NCI-H2227 treated with DMSO at 0.1 percent for 48 hours (cell line): ENCODE measurements at places on chromosomes 1 and 21.

GRCh38 chr21:31623664-31624063 lies 35.8 kb upstream of the SOD1 start:
- no peak for DNase-seq

GRCh38 chr21:27248814-27249213 lies 281.9 kb upstream of the ADAMTS5 start:
- DNase-seq: no peak

DNA sequence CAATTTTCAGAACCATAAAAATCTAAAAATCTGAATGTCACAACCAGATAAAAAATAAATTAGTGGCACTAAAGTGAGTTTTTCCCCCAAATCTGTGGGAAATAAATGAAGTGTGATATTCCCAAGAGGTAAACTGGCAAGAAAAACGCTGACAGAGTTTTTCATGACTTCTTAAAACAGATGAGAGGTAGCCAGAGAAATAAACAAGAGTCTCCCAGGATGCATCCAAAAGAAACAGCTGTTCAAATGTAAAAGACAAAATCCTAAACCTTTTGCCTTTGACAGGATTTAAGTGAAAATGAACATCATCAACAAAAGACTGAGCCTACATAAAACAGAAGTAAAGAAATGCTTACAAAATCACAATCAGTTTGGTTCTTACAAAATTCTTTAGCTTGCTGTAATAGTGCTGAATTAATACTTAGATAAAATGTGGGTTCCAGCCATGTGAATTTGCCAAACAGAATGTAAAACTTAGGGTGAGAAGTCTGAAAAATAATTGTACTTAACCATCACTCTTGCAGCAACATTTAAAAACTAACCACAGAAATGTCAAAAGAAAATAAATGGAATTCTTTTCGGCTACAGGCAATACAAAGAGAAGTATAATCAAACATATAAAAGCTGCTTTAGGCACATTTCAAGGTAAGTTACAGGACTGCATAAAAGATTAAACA lies 133.6 kb downstream of the EIF4G3 start:
- DNase-seq: no peak

DNA sequence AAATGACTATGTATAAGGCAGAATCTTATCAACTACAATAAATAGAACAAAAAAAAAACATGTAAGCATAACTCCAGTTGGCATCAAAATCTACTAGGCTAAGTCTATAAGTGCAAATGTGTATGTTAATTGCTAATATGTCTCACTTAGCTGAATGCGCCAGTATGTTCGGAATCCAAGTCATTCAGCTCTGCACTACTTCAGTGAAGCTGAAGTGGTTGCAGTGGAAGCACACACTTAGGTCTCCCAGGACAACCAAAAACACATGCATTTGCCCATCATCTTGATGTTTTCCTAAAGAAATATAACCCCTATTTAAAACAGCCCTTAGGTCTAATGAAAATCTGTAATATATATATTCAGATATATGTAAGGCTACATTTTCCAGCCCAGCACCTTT lies 41.0 kb upstream of the RGS2 start:
- no peak for DNase-seq

GRCh38 chr1:112141923-112142322 lies 152.5 kb upstream of the KCND3 start:
- no peak for DNase-seq

DNA sequence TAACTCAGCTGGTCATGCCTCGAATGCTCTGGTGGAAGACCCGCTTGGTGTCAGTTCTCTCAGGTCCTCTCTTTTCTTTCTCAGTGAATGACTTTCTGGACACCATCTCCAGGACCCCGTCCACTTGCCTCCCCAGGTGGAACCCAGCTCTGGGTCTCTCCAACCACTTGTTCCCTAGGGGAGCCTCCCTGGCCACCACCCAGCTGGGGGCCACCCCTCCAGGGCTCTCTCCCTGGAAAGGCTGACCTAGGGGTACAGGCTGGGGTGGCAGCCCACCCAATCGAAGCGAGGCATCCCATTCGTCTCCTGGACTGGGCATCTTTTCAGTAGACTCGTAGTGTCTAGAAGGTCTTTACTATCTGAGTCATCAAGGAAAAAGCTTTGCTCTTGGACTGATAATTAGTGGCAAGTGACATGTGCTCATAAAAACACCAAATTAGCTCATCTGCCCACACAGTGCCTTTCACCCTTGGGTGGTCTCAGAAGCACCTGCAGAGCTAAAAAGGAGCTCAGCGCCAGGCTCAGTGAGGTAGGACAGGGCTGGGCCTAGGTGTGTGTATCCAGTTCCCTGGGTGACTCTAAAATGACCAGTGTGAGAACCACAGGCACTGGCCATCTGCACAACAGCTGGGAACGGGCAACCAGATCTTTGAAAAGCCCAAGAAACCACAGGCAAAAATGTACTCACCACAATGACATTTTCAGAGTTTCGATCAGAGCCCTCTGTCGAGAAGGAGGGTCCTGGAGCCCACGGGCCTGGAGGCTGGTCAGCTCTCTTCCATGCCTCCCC lies 2.4 kb upstream of the PDXK start:
- no peak for DNase-seq

DNA sequence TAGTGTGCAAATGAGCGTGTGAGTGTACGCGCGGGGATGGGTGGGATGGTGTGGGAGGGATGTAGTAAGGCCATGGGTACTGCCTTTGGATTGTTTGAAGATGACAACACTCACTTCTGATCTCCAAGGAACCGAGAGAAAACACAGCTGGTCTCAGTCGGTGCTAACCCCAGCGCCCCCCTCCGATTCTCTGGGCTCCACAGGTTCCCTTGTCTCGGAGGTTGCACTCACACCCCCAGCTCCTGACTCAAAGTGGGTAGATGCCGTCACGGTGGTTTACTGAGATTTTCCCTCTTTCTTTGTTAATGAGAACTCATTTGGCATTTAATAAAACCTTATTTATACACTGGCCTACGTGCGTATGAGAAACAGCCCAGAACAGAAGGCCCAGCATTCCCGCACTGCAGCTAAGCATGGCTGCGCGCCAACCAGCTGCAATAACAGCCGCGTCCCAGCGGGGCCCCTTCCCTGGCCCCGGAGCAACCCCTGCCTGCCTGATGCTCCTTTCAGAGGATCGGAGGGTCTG lies 25.8 kb downstream of the ABCA4 start:
- no peak for DNase-seq

- DNase-seq: no peak
Observed at GRCh38 chr21:39467746-39468145, 16.0 kb downstream of the SH3BGR start.

DNA sequence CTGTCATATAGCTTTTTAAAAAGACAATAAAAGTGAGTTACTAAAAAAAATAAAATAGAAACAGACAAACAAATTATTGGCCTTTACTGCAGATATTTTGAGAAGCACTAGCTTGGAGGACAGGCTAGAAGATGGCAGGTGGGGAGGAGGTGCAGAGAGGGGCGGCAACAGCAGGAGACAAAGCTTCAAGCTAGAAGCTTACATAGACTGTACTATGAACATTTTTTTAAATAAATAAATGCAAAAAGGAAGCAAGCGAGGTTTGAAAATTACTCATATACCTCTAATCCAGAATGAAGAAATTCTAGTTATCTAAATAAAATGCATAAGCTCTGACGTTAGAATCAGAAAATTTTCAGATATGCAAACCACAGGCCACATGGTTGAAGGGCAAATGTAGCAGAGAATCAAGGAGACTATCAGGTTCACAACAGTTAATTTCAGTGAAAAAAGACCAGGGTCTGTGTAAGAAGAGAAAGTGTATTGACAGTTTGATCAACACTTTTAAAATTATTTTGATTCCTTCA lies 54.9 kb downstream of the NRIP1 start:
- DNase-seq: no peak

- DNase-seq: no peak
Observed at GRCh38 chr1:185774394-185774793, 40.2 kb downstream of the HMCN1 start.

DNA sequence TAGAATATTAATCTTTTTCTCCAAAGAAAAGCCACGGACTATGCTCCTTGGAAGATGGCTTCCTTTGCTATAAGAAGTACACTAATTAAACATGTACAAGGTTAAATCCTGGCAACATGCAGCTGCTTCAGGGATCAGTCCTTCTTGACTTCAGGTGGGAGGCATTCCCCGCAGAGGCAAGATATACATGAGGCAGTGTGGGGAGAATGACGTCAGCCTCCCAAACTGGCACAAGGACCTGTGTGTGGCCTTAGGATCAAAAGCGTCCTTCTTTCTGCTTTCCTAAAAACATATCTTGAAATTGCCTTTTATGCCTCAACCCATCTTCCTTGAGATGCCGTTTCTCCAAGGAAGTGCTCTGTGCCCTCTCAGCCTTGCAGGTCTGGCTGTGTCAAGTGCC lies 90.3 kb downstream of the WLS start:
- DNase-seq: no peak

DNA sequence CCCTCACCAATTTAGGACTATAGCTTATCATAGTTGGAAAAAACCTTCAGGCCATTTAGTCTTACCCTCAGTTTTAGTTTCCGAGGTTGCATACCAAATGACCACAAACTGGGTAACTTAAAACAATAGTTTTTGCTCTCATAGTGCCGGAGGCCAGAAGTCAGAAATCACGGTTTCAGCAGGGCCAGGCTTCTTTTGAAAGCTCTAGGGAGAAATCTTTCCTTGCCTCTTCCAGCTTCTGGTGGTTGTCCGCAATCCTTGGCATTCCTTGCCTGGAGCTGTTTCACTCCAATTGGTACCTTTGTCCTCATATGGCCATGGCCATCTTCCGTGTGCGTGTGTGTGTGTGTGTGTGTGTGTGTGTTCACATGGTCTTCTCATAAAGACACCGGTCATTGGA lies 12.4 kb upstream of the PLXNA2 start:
- no peak for DNase-seq

DNA sequence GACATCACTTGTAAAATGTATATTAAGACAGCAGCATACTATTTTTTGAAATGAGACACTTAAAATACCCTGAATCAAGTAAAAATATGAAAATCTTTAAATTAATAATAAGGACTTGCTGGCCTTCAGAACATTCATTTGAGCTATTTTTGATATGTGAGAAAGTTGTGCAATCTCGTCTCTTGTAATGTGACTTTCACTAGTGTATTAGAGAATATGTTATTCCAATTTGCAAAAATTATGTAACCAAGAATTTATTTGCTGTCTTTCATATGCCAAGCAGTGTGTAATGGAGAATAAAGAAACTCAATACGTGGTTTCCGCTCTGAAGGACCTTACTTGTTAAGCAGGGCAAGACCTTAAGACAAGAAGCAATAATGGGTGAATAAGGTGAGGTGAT lies 375.0 kb upstream of the RUNX1 start:
- DNase-seq: no peak

DNA sequence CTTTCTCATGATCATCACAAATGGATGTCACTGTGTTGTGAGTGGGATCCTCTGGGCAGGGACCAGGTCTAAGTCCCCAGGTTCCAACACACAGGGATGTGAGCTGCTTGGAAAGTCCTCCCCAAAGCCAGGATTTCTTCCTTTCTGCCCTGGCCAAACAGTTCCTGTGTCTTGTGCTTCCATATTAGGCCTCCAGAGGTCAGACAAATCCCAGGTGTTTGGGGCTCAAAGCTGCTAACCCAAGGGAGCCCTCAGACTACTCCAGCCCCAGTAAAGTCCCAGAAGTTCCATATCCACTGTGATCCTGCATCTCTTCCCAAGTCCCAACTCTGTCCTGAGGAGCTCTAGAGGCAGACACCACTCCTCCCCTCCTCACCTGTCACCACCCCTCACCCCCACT lies 27.7 kb upstream of the MAGOH start:
- peak; percentile 9 for DNase-seq

DNA sequence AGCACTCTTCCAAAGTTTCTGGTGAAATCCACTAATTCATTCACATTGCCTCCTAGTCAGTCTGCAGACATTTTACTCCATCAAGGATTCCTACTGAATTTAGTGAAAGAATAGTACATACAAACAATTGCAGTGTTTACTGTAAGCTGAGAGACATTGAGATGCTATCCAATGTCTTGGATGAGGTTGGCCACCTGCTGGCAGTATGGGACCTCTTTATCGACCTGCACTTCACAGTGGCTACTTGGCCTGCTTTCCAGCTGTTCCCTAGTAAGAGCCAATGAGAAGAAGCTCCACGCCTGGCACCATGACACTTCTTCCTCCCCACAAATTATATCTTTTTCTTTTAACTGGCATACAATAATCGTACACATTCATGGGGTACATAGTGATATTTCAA lies 51.5 kb upstream of the LRIF1 start:
- no peak for DNase-seq

DNA sequence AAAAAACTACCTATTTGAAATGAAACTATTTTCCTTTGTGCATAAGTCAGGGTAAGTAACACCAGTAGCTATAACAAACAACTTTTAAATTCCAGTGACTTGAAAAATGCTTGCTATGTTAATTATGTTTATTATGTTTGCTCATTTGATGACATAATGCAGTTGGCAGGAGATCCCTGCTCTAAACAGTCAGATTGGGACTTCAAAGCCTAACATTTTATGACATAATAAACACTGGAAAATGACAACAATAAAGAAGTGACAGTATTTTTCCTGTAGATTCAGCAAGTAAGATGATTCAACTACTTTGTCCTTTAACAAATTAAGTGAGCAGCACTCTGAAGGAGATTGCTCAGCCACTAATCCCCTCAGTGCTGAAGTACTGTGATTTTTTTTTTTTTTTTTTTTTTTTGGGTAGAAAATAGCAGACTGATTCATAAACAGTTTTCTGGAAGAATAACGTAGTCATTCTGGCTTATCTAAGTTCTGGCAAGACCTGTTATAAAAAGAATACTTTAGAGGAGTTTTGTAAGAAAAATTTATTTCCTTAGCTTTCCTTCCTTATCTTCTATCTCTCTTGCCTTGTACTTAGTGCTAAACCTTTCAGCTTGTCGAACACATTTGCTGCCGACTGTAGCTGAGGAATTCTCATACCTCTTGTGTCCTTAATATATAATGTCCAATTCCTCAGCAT lies 207.2 kb downstream of the PTGER3 start:
- no peak for DNase-seq

DNA sequence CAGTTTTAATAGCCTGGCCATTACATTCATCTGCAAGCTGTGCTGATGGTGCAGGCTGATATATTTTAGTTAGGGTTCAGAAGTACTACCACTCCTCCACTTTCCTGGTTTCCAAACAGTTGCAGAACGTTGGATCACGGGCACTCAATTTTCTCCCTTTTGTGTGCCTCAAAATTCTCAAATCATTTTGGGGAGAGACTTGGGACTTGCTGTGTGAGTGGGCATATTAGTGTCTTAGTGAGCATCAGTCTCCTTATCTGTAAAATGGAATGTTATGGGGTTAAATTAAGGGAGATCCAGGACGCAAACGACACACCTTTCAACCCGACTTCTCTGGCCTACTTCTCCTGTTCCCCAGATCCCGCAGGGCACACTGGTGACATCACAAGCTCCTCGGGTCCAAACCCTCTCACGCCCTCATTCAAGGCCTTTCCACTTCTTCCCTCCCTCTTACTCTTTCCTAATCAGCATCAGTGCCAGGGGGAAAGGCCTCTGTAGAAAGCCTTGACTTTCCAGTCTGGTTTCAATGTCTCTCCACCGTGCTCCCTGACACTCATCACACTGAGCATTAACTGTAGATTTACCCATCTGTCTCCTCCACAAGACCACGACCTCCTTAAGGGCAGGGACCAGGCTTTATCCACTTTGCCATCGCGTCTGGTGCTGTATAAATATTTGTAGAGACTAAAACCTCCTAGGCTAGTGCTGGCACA lies 1.2 kb downstream of the PIGP start:
- peak; percentile 54 for DNase-seq

- no peak for DNase-seq
Observed at GRCh38 chr1:37474697-37475379, 458 bp downstream of the ZC3H12A start.

- DNase-seq: no peak
Observed at GRCh38 chr1:153336650-153337049, 12.0 kb downstream of the PGLYRP4 start.

GRCh38 chr1:188363943-188364342 lies 1535.2 kb downstream of the PLA2G4A start:
- no peak for DNase-seq
